ENCODE measurements at places on chromosomes 4 and X.

DNA sequence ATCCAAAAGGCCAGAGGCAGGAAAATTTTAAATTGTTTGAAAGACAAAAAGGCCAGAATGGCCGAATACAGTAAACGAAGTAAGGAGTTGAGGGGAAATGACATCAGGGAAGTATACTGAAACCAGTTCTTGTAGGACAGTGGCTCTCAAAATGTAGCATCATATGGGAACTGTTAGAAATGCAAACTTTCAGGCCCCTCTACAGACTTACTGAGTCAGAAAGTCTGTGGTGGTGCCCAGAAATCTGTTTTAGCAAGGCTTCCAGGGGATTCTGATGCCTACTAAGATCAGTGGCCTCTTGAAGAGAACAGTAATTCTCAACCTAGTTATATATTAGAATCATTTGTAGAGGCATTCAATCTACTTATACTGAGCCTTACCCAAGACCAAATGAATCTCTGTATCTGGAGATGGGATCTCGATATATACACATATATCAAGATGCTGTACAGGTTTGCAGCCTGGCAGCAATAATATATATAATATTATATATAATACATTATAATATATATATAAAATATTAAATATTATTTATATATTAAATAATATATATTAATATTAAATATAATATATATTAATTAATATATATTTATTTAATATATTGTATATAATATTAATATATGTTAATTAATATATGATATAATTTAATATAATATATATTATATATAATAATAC, 39.7 kb downstream of the ADAMTS3 start:
- DNase-seq = no peak

DNA sequence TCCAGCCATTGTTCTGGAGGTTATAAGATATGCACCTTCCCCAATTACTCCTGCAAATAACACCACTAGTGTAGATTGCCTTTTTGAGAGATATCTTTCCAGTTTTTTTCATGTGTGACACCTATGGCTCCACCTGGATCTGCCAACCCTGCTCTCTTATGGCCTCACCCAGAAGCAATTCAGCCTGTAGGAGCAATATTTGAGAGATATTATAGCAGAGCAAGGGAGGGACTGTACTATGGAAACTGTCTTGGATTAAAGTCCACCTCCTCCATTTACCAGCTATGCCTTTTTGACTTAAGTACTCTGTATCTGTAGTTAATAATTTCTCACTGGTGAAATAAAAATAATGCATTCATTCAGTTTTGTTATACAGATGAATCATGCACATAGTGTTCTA, 803.5 kb downstream of the NLGN4X start:
- DNase-seq = no peak

DNA sequence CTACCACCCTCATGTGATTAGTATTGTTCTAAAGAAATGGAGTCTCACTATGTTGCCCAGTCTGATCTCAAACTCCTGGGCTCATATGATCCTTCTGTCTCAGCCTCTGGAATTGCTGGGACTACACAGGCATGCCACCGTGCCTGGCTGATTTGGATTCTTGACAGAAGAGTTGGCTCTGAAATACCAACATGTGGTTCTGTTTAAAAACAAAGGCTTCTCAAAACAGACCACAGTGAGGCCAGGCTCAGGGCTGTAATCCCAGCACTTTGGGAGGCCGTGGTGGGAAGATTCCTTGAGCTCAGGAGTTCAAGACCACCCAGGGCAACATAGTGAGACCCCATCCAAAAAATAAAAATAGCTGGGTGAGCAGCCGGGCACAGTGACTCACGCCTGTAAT, 126.7 kb downstream of the DHRSX start:
- no peak for DNase-seq

DNA sequence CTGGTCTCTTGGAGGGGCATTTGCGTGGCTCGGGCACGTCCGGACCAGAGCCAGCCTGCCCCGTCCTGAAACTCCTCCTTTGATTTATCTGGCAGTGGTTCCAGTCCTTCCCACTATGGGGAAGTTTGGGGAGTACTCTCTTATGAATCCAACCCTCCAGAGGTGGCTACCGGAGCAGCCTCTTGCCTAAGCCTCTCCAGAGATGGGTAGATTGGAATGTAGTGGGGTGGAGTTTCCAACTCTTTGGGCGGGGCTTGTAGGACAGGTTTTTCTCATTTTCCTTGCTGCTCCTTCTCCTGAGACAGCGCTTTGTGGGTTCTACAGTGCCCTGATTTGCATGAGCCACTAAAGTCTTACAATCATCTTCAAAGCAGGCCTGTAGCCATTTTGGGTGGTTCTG, 60.1 kb upstream of the XAGE1B start:
- no peak for DNase-seq

- DNase-seq = no peak
Measured at GRCh38 chrX:73855546-73855945, 292.5 kb downstream of the CHIC1 start.

DNA sequence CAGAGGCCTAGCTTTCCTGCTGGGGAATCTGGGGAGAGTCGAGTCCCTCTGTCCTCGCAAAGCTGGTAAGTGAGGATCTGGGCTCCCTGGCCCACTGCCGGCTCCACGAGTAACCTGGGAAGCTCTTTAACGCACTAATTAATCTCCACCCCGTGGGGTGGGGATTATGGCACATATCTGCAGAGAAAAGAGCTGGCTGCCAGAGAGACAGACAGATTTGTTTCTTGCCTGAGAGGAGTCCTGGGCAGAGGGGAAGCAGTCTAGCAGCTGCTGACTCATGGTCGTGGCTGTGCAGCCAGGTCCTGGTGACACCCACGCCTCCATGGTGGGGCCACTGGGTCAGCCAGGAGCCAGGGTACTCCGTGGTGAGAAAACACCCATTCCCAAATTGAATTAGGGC, 14.0 kb downstream of the SORCS2 start:
- DNase-seq = no peak

GRCh38 chr4:72743078-72743477, 174.1 kb upstream of the ADAMTS3 start:
- no peak for DNase-seq

GRCh38 chr4:37392521-37393255, 148.1 kb downstream of the NWD2 start:
- DNase-seq = no peak

- no peak for DNase-seq
Measured at GRCh38 chr4:23945451-23946017, 55.7 kb upstream of the PPARGC1A start.

- no peak for DNase-seq
Measured at GRCh38 chr4:52651996-52652672, 7.0 kb downstream of the USP46 start.

DNA sequence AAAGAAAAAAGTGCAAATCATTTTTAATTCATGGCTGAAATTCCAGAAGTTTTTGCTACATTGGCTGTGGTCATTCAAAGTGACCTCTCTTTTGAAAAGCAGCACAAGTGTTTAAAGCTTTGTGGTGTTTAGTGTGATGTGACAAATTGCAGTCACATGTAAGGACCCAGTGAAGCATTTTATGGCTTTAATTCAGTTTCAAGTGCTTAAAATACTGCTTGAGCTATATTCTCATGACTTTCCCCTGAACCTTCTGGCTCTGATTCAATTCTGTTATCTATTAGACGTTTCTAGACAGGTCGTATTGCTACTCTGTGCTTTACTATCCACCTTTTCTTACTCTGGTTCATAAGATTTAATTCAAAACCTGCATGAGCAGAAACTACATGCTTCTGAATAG, 105.8 kb downstream of the FAT4 start:
- no peak for DNase-seq

- no peak for DNase-seq
Measured at GRCh38 chr4:83112678-83113428, 1.7 kb downstream of the PLAC8 start.

- DNase-seq = no peak
Measured at GRCh38 chrX:110806145-110806544, 10.5 kb upstream of the CHRDL1 start.

DNA sequence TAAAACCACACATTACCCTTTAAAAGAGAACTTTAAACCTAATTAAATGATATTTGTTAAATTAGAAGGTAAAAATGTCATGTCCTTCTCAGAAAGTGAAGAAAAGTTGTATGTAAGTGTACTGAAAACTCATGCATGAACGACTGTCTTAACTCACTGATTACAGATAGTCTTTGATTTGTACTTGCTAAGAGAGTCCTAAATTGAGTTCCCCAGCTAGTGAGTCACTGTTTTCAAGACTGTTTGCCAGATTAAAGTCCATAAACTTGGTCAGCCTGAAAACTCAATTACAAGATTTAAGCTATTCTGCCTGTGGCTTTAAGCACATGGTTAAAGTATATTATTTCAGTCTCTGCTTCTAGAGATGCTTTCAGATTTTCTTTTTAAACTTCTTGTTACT, 124.9 kb upstream of the ZCCHC13 start:
- DNase-seq = no peak

DNA sequence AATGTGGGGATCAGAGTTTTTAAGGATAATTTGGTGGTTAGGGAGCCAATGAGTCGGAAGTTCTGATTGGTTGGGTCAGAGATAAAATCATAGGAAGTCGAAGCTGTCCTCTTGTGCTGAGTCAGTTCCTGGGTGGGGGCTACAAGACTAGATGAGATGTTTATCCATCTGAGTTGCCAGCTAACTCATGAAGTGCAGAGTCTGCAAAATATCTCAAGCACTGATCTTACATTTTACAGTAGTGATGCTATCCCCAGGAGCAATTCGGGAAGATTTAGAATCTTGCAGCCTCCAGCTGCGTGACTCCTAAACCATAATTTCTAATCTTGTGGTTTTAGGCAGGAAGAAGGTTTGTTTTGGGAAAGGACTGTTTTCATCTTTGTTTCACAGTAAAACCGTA, 565.8 kb upstream of the SPANXN1 start:
- no peak for DNase-seq

DNA sequence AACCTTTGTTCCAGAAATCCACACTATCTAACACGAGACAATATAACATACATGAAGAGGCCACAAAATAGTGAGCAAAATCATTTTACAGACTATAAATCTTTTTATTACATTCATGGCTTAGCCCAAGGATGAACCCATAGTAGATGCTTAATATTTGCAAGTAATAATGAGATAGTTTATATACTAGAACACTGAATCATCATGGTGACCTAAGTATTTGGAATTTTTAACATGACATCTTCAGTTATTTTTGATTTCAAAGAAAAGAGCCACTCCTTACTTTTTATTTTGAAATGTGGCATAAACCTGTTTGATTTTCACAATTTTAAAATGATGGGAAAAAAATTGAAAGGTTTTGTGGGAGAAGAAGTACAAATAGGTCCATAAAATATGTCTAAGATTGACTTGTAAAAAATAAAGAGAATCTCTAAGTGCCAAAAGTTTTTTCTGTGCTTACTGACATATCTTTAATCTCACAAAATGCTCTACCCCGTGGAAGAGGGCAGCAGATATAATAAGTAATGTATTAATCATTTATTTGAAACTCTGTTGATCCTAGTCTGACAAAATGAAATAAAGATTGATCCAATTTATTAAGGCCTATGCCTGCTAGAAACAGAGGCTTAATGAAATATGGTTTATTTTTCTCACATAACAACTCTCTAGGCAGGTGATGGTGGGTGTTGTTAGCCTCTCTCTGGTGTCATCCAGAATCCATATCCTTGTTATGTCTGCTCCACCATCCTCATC, 224.5 kb upstream of the CENPE start:
- no peak for DNase-seq

GRCh38 chr4:112677519-112678091, 40.7 kb downstream of the LARP7 start:
- no peak for DNase-seq

GRCh38 chr4:146470604-146471003, 51.1 kb downstream of the SLC10A7 start:
- no peak for DNase-seq

GRCh38 chrX:109847257-109848187, 114.5 kb upstream of the ACSL4 start:
- DNase-seq = peak; percentile 38

- no peak for DNase-seq
Measured at GRCh38 chr4:126957556-126957955, 675.2 kb upstream of the INTU start.

GRCh38 chr4:169810325-169811323, 52.9 kb upstream of the HPF1 start:
- no peak for DNase-seq

GRCh38 chr4:91113130-91113706, 986.0 kb downstream of the CCSER1 start:
- no peak for DNase-seq

DNA sequence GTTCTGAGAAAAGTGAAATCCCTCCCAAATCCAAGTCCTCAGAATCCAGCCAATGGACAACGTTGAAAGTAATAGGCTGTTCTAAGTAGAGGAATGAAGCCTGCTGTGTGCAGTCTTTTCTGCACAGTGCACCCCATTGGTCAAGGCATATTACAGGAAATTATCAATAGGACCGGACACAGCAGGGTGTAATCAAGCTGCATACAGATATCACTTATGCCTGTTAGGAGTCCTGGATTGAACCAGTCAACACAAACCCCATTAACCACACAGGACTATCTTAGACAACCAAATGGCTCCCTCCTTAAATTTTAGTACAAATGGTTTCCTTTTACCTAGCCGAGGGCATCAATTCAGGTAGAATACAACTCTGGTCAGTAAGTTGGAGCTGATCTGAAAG, 34.2 kb upstream of the MAGEA8 start:
- no peak for DNase-seq

DNA sequence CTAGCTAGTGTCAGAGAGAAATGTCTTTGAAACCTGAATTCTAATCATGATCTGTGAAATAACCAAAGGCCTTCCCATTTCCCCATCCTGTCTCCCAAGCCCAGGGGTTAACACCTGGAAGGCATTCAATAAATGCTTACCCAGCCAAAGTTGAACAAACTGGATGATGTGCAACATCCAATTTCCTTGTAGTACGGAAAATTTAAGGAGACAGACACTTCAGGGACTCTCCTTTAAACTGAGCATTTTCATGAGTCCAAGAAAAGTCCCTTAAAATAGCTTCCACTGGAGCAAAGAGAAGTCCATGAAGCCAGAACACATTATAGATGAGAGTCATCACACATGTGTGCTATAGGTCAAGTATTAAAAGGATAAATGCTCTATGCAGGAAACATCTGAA, 271.2 kb downstream of the RAB28 start:
- no peak for DNase-seq

GRCh38 chrX:13750204-13750603, 15.7 kb downstream of the OFD1 start:
- no peak for DNase-seq

GRCh38 chr4:168139336-168139735, 47.0 kb downstream of the ANXA10 start:
- DNase-seq = no peak

DNA sequence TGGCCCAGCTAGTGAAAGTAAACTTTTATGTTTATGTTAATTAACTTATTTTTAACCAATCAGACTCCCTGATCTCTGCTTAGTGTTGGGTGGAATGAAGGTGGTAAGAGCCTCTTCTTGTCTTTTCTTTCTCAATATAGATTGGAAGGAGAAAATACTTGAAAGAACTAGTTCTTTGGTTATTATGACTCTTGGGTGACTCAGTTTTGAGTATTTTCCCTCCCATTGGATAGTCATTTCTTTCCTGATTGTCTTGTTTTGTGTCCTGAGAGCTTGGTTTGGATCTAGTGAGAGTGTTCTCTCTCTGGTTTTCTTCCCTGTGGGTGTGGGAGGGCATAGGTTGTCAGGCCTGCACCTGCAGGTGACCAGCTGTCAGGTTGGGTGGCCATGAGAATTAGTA, 172.0 kb upstream of the GLRA2 start:
- DNase-seq = no peak

Data from keratinocyte (primary cell).